ENCODE measurements at places on chromosomes 11 and 22.

DNA sequence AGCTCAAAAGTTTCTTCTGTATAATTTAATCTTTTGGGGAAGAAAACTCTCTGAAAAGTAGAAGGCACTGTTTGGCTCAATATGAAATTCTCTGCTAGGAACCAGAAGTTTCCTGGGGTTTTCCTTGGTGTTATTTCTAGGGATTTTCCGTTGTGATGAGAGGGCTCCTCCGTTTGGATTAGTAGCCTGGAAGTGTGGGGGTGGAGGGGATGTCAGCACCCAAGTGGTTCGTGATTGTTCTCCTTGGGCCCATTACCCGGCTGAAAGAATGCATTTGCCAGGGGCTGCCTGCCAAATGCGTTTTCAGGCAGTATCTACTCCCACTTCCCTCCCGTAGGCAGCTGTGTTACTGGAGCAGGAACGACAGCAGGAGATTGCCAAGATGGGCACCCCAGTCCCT is 4.3 kb downstream of the SF3B2 start:
- no peak for DNase-seq

- no peak for DNase-seq
Observed at GRCh38 chr11:10331548-10332289, 26.8 kb downstream of the ADM start.

GRCh38 chr22:40405178-40406062 is 35.0 kb downstream of the SGSM3 start:
- DNase-seq = no peak

DNA sequence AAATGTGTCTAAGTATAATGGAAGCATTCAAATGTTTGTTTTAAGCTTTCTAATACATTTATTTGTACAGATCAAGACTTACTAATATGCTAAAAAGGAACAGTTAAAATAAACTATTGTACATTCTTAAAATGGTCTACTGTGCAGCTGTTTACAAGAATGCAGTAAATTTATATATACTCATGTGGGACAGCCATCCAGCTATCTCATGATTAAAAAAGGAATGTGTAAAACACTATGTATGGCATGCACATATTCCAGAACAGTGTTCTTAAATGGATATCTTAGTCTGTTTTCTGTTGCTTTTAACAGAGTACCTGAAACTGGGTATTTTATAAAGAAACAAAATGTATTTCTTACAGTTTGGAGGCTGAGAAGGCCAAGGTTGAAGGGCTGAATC is 30.2 kb upstream of the CSTF3 start:
- DNase-seq = no peak

DNA sequence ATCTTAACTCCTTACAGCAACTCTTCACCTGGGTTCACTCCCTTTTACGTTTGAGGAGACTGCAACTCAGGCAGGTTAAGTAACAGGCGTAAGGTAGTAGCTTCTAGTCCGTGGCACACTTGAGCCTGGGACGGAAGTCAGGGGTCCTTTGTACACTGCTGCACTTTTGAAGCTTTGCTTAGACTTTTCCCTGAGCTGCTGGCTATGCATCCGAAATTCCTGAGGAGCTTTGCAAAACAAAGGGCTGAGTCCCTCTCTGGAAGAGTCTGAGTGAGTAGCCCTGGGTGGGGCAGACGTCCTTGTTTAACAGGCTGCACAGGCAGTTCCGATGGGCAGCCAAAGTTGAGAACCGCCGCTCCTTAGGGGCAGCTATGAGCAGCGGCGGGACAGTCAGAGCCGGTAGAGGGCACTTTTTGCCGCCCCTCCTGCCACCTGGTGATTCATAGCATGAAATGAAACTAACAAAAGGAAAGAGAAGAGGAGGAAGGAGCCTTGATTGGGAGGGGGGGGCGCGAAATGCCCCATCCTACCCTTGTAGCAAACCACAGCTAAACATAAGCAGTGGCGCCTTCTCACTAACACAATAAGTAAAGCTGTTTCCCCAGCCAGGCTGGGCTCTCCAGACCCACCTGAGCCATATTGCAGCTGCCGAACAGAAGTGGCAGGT is 1.4 kb downstream of the TMEM109 start:
- DNase-seq = peak; percentile 86

DNA sequence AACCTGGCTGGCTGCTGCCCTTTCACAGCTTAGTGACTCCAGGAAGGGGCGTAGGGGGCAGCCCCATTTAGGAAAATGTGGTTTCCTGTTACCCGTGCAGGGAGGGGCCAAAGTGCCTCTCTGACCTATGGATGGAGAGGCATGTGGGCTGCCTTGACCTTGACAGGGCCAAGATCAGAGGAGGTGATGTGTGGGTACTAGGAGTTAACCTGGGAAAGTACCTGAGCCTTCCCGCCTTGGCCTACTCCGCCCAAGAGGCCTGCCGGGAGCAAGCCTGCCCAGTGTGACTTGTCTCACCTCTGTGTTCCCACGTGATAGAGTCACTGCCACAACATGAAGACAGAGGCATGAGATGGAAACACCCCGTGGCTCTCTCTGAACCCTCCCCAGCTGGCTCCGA is 33.4 kb downstream of the GRAMD4 start:
- peak; percentile 37 for DNase-seq

- DNase-seq = no peak
Observed at GRCh38 chr11:66281001-66281400, 3.0 kb downstream of the CNIH2 start.

DNA sequence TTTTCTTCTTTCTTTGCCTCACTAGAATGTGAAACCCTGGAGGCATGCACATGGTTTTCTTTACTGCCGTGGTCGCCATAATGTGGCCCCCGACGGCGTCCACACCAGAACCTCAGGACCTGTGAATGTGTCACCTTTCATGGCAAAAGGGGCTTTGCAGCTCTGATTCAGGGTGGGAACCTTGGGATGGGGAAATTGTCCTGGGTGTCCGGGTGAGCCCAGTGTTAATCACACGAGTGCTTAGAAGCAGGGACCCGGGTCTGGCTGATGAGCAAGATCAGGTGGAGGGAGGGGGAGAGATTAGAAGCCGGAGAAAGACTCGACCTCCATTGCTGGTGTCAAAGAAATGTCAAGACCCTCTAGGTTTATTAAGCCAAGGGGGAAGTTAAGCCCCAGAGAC is 74.7 kb upstream of the SHISAL1 start:
- no peak for DNase-seq

DNA sequence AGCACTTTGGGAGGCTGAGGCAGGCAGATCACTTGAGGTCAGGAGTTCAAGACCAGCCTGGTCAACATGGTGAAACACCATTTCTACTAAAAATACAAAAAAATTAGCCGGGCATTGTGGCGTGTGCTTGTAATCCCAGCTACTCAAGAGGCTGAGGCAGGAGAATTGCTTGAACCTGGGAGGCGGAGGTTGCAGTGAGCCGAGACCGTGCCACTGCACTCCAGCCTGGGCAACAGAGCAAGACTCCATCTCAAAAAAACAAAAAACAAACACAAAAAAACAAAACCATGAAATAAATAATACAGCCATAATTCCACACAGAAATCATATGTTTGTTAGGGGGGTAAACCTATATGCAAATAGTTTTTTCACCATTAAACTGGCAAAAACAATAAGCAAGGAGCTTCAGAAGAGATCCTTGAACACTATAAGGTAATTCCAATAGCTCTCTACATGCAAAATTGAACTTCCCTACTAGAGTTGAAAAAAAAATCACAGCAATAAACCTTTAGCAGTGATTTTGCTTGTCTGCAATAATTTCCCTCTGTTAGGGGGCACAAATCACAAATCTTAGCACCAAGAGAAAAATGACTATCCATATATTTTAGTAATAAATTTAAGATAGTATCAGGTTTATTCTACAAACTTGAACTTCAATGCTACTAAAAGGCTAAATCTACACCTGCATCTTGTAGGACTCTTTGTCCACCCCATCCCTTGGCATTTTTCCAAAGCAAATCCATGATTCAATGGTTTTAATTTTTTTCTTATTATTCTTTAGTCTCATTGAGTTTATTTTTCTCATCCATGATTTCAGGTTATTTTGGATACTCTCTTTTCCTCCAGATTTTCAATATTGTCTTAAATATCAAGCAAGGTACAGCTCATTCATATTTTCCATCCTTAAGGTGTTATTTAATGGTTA is 3.9 kb downstream of the CSTF3 start:
- DNase-seq = no peak

DNA sequence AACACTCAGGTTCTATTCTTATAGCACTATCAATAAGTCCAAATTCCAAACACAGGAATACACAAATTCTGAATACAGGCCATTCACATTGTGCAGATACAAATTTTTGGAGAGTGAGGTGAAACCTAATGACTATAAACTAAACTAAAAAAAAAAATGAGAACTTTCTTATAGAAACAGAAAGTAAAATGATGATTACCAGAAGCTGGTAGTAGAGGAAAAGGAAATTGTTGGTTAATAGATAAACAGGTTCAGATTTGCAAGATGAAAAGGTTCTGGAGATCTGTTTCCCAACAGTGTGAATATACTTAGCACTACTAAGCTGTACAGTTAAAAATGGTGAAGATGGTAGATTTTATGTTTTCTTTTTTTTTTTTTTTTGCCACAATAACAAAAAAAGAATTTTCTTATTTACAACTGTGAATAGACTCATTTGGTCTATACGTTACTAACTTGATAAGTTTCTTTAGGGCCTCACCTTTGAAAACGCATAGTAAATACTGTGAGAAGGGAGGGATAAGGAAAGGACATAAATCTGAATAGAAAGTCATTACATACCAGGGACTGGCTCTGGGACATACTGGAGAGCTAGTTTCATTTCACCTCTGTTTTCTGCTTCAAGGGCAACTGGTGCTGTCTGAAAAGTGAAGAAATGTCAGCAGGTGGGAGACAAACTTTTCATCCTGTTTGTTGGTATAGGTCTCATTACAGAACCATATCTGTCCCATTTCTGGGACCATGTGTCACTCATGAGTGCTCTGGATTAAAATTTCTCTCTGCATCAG is 14.2 kb upstream of the CCDC89 start:
- DNase-seq = no peak

GRCh38 chr11:85857098-85857497 is 1.9 kb downstream of the CCDC83 start:
- no peak for DNase-seq

GRCh38 chr22:40751250-40751649 is 67.9 kb downstream of the SLC25A17 start:
- no peak for DNase-seq

GRCh38 chr11:12017243-12017678 is 8.8 kb upstream of the DKK3 start:
- no peak for DNase-seq

GRCh38 chr22:44659140-44659539 is 42.9 kb upstream of the PRR5 start:
- DNase-seq = no peak

DNA sequence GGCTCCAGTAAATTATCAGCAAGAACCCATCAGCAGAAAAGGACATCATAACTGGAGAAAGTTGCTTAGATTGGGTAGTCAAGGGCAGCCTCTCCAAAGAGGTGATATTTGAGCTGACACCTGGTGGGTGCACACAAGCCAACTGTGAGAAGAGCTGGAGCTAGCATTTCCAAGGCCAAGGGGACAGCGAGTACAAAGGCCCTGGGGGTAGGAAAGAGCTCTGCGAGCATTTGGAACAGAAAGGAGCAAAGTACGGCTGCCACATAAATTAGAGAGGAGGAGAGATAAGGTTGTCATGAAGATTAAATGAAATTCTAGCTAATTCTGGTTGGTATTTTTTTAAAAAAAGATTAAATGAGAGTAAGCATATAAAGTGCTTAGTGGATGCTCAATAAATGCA is 21.7 kb upstream of the SMCO4 start:
- DNase-seq = no peak

GRCh38 chr11:22390283-22390655 is 52.1 kb downstream of the SLC17A6 start:
- no peak for DNase-seq

DNA sequence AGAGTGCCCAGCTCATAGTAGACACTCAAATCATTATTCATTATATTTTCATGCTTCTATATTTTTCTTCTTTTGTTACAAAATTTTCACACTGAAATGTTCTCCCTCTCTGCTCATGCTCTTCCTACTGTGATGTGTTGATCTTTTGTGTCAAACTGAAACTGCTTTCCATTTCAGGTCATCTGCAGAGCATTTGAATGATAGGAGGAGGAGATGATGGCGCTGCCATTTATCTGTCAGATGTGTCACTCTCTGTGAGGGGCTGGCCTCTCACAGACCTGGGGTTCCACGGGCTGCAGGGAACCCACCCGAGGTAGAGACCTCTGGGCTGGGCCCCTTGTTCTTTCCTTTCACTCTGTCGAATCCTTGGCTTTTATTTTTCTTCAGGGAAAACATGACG is 41.1 kb downstream of the OR10A6 start:
- DNase-seq = no peak

GRCh38 chr22:49013707-49014106 is 814.0 kb downstream of the BRD1 start:
- DNase-seq = no peak

GRCh38 chr11:99383648-99384245 is 363.0 kb downstream of the CNTN5 start:
- DNase-seq = no peak

DNA sequence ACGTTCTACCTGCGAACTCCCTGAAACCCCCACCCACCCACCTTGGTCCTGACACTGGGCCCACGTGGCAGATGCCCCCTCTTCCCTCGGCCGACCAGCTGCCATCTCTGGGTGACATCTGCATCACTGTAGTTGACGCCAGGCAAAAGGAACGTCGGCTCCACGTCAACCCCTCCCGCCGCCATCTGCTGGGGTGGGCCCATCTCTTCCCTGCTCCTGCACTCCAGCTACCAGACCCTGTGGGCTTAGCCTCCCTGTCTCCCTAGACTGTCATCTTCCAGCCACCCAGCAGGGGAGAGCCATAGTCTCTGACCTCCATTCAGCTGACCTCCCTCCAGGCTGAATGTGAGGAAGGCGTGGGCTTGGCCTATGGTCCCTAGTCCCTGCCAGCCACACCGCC is 21.4 kb downstream of the CHID1 start:
- DNase-seq = no peak

DNA sequence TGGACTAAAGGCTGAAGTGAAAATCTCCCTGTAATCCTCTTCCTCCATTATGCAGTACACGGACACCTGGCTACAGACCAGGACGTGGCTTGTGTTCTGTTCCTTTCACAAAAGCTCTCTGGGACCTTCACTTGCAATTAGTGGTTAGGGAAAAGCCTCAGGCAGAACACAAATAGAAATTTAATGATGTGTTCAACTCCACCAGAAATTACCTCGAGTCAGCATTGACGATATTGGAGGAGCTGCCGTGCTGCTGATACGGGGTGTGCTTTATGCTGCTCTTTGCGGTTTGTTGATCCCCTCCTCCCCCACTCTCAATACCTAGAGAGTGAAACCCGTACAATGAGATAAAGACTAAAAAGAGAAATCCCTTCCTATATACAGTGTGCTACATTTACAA is 48.9 kb downstream of the POLD3 start:
- DNase-seq = no peak

All from NB4 (cell line).